ENCODE measurements at places on chromosomes 7 and 10.
A peak's percentile ranks its signal among the peaks of the same experiment; 100 is the strongest.

- DNase-seq: no peak
Observed at GRCh38 chr7:115015619-115016018, 93.7 kb downstream of the MDFIC start.

- no peak for DNase-seq
Observed at GRCh38 chr10:45444976-45445898, 71.2 kb downstream of the ALOX5 start.

GRCh38 chr7:20738518-20739481 lies 47.9 kb downstream of the SP8 start:
- no peak for DNase-seq

DNA sequence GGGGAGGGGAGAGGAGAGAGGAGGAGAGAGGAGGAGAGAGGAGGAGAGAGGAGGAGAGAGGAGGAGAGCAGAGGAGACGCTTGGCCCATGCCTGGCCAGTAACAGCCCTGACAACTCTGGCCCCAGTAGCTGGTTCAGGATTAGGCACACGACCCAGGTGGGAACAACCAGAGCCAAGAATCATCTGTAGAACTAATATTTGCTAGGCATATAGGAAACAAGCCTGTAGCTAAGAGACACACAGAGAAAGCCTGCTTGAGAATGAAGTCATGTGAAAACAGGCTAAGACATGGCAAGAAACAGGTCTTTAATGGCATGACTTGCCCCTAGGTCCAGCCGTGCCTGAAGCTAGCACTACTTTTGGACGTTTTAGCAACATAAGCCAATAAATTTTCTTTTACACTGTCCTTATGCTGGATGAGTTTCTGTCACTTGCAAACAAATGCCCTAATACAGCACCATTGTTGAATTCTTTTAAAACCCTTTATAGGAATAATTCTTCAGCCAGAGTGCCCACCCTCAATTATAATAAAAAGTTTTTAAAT lies 17.5 kb downstream of the OSBPL3 start:
- DNase-seq: no peak

DNA sequence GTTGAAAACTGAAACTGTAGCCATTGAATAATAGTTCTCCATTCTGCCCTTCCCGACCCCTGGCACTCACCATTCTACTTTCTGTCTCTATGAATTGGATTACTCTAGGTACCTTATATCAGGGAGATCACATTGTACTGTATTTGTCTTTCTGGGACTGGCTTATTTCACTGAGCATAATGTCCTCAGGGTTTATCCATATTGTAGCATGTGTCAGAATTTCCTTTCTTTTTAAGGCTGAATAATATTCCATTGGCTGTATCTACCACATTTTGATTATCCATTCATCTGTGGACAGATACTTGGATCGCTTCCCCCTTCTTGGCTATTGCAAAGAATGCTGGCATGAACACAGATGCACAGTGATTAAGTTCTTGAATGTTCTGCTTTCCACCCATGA lies 107.4 kb downstream of the CDH23 start:
- DNase-seq: no peak

DNA sequence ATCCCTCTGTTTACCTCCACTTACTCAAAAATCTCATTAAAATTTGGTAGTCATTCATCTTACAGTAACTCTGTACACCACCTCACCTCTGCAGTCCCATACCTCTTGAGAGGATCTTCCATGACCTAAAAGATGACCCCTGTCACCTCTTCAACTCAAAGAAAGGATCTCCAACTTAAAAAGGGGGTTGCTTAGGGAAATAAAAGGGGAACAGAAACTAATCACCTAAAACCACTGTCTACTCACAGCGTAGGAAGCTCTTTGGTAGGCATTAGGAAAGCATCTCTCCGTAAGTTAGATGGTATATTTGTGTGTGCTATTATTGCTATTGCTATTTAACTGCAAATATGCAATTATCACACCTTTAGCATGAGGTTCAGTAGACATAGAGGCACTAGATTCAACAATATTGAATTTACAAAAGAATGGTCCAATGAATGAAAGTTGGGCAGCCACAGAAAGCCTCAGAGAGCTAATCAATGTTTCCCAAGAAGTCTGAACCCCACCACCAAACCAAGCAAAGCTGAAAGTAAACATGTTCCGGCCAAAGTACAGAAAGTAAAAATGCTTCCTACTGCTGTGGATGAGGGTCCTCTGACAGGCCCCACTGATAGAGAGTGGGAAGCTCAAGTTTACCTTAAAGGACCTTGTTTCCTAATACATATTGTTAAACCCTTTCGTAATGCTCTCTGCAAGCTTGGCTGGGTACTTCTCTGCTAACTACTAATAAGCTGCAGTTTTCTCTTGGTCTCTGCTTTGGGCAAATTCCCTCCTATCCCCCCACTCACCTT lies 105.8 kb downstream of the GRM8 start:
- no peak for DNase-seq

DNA sequence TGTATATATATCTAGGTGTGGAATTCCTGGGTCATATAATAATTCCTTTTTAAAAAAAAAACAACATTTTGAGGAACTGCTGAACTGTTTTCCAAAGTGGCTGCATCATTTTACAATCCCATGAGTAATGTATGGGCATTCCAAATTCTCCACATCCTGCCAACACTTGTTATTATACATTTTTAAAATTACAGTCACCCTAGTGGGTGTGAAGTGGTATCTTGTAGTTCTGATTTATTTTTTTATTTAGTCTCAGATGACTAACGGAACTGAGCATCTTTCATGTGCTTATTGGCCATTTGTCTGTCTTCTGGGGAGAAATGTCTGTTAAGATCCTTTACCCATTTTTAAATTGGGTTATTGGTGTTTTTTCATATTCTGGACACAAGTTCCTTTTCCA lies 12.0 kb upstream of the KLHL7 start:
- DNase-seq: no peak

DNA sequence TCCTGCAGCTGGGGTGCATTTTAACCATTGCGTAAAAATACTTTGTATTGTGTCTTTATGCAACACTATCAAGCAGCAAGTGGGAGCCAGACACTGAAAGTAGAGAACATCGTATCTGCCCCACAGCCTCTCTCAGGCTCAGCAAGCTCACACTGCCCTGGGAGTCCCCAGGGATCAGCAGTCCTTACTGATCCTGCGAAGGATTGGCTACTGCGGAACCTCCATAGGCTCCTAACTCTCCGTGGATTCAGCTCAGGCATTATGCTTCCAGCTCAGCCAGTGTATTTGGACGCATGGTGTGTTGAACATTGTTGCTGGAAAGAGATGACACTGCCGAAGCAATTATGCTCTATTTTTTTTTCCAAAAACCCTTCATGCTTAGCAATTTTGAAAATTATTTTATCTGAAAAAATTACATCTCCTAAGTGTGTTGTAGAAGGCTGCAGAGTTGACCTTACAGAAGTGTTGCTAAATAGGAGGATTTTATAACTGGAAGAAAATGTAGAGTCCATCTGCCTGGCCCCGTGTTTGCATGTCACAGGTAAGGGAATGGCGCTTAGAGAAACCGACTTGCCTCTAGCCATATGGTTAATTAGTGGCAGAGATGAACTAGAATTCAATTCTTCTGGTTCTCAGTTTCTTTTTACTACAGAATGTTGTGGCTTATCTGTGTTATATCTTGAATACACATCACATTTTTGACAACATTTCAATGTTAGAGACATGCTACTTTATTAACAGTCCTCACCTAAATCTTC lies 276.4 kb upstream of the COBL start:
- DNase-seq: no peak

DNA sequence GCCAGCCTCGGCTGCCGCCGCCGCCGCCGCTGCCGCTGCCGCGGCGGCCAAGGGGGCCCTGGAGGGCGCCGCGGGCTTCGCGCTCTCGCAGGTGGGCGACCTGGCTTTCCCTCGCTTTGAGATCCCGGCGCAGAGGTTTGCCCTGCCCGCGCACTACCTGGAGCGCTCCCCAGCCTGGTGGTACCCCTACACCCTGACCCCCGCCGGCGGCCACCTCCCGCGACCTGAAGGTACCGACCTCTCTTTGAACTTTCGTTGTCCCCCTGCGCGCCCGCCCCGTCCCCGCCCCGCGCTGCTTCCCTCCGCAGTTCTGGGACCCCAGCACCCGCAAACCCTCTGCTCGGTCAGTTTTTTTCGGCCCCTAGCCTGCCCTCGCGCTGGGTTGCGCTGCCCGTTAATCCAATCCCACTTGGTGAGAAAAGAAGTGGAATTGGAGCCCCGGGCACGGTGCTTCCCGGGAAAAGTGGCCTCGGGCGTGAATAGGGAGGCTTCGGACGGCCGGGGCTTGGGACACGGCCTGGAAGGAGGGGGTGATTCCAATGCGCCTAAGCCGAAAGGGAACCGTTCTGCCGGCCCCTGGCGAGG lies 543 bp downstream of the HMX3 start:
- no peak for DNase-seq

DNA sequence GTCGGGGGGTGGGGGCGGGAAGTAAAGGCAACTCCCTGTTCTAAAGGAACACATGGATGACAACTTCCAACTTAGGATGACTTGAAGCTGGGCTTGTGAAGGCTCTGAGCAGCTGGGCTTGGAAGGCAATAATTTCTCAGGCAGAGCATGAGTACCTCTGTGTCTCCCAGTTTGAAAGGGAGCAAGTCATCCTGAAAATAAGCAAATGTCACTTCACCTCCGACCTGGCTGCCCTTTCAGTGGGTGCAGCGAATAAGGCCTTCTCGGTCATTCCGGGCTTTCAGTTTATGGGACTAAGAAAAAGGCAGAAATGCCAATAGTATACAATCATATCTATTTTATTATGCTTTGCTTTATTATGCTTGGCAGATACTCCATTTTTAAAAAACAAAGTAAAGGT lies 15.3 kb upstream of the ADAMTS14 start:
- DNase-seq: no peak

- DNase-seq: no peak
Observed at GRCh38 chr10:72259491-72260238, 14.1 kb upstream of the DDIT4 start.

GRCh38 chr7:90728568-90728967 lies 132.4 kb downstream of the CDK14 start:
- DNase-seq: no peak

GRCh38 chr7:147400925-147401324 lies 1189.6 kb upstream of the C7orf33 start:
- DNase-seq: no peak

GRCh38 chr10:11930312-11930978 lies 107.3 kb downstream of the PROSER2 start:
- no peak for DNase-seq

- peak; percentile 52 for DNase-seq
Observed at GRCh38 chr10:63166742-63167258, 33.7 kb downstream of the NRBF2 start.

DNA sequence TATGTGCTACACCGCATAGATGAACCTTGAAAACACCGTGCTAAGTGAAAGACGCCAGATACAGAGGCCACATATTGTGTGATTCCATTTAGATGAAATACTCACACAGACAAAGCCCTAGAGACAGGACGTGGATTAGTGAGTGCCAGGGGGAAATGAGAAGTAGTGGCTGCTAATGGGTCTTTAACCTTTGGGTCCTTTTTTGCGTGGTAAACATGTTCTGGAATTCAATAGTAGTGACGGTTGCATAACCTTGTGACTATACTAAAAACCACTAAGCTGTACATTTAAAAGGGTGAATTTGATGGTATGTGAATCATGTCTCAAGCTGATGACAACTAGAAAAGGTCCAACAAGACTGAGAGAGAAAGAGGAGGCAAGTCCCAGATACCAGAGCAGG lies 15.6 kb downstream of the SMKR1 start:
- DNase-seq: no peak

- no peak for DNase-seq
Observed at GRCh38 chr7:127738859-127739258, 86.9 kb downstream of the SND1 start.

GRCh38 chr10:8225187-8225586 lies 170.7 kb downstream of the GATA3 start:
- no peak for DNase-seq

DNA sequence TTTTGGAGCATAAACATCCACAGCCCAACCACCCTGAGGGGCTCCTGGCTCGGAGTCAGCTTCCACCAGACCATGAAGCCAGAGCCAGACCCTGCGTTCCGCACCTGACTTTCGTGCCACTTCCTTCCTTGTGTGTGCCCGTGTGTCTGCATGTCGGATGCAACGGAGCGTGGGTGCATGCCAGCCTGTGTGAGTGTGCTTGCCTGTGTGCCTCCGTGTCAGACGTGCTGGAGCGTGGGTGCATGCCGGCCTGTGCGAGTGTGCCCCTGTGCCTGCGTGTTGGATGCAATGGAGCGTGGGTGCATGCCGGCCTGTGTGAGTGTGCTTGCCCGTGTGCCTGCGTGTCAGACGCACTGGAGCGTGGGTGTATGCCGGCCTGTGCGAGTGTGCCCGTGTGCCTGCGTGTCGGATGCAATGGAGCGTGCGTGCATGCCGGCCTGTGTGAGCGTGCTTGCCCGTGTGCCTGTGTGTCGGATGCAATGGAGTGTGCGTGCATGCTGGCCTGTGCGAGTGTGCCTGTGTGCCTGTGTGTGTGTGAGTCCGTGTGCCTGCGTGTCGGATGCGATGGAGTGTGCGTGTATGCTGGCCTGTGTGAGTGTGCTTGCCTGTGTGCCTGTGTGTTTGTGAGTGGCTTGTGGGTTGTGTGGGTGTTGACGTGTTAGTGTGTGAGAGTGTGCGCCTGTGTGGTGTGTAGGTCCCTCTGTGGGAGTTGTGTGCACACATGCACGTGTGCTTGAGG lies 28.1 kb upstream of the KNDC1 start:
- DNase-seq: no peak

- DNase-seq: no peak
Observed at GRCh38 chr10:111356571-111356970, 279.7 kb downstream of the ADRA2A start.

DNA sequence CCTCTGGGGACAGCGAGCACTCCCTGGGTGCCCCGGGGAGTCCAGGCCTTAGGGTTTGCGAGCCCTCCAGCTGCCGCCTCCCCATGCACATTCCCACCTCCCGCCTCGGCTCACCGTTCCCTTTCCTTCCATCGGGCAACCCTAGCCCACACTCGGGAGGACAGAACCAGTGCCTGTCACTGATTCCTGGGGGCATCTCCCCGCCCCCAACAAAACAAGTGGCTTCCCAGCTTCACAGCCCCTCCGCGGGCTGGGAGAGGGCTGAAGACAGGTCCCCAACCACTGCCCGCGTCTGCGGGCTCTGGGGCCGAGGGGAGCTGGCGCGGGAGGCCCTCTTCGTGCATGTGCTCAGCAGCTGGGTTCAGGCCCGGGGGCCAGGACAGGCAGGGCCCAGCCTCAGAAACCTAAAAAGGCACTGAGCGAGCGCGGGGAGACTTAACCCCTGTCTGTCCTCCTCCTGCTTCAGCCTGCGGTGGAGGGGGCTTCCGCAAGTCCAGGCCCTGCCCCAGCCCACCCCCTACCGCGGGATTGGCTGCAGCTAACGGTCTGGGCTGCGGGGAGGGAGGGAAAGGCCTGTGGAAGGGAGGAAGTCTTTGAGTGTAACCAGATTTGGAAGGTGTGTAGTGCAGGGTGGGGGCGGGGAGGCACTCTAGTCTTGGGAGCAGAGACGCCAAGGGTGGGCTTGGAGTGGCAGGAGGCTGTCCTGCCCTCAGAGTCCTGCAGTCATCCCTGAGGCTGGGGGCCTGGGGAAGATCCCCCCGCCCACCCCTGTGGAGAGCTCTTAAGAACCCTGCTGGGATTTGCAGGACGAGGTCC lies 1.2 kb downstream of the FLNC start:
- DNase-seq: no peak

GRCh38 chr10:72889391-72889831 lies 4.1 kb upstream of the OIT3 start:
- DNase-seq: no peak
